Renal pelvis (tissue), 12 donors: ENCODE measurements at places on chromosomes 4 and X. TPM values are rescaled to one million over a fixed set of nuclear protein-coding genes. Genes with fewer than 3 reads are reported as not detected.

Gene ZNF630
- polyA plus RNA-seq, result 3.4 TPM

- no peak for DNase-seq
These were observed 223.3 kb upstream of the MAB21L2 start for GRCh38 chr4:150358691-150359090.

GRCh38 chr4:1379351-1379781 is 26.9 kb downstream of the NKX1-1 start:
- no peak for DNase-seq

DNA sequence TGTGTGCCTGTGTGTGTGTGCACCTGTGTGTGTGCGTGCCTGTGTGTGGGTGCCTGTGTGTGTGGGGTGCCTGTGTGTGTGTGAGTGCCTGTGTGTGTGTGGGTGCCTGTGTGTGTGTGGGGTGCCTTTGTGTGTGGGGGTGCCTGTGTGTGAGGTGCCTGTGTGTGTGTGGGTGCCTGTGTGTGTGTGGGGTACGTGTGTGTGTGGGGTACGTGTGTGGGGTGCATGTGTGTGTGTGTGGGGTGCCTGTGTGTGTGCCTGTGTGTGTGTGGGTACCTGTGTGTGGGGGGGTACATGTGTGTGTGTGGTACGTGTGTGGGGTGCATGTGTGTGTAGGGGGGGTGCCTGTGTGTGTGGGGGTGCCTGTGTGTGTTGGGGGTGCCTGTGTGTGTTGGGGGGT is 73.4 kb upstream of the HGFAC start:
- DNase-seq, result no peak
